CD8-positive, alpha-beta T cell (primary cell): ENCODE measurements at places on chromosomes 1 and 21.

GRCh38 chr1:21514245-21514644, 5.0 kb downstream of the ALPL start:
- no peak for DNase-seq

DNA sequence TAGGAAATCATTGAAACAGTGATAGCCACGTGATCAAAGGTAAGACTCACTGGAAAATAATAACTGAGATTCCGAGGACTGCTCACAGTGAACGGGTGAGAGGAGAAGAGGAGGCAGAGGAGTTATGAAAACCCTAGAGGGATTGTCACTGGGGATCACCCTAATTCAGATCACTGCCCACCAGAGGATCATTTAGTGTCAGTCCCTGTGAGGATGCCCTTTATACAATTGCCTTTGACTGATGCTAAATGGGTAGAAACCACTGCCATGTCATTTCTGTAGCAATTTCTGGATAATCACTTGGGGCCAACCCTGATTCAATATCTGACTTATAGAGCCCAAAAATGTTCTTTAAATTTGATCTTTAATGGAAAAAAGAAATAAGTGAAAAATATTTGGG, 14.1 kb upstream of the VAV3 start:
- DNase-seq: no peak

- DNase-seq: no peak
These were observed 12.4 kb upstream of the F3 start for GRCh38 chr1:94553931-94554330.

- no peak for DNase-seq
These were observed 17.1 kb downstream of the FBLIM1 start for GRCh38 chr1:15775706-15776105.

DNA sequence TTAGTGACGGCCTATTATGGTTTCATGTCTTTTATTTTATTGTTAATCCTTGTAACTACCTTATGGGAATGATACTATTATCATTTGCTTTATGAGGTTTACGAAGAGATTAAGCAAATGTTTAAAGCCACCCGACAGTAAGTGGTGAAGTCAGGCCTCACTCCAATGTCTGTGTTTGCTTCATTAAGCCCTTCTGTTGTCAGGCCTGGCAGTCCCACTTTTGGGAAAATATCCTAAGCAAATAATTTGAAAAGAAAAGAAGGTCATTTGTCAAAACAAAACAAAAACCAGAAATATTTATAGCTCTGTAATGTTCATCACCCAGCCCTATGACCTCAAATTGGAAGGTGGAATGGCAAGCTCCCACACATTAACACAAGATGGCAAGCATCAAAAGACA, 40.7 kb upstream of the USP24 start:
- DNase-seq: no peak
